Stimulated activated CD4-positive, alpha-beta T cell treated with anti-CD3 and anti-CD28 coated beads, TNF-alpha, amount 100 ng/mL, for 4 hours (primary cell): ENCODE measurements at places on chromosomes 4 and X.

- DNase-seq, result peak; percentile 9
Measured at GRCh38 chr4:98261405-98262291, 464 bp downstream of the RAP1GDS1 start.

GRCh38 chrX:27336466-27337091 is 126.6 kb downstream of the PPP4R3C start:
- no peak for DNase-seq

DNA sequence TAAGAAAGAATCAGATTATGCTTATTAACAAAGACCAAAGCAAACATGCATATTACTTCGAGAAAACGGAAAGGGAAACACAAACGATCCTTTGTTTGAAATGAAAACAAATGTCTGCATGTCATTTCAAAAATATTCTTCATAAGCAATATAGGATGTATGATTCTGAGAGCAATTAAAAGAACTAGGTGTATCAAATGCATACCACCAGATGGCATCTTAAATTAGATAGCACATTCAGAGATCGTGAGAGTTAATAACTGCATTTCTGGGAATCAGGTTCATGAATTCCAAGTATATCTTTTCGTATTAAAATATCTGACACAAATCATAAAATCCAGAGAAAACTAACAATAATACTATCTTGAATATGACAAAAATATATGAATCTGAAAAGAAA is 159.5 kb downstream of the PPP3CA start:
- no peak for DNase-seq

GRCh38 chr4:646460-646859 is 21.1 kb downstream of the PDE6B start:
- no peak for DNase-seq

DNA sequence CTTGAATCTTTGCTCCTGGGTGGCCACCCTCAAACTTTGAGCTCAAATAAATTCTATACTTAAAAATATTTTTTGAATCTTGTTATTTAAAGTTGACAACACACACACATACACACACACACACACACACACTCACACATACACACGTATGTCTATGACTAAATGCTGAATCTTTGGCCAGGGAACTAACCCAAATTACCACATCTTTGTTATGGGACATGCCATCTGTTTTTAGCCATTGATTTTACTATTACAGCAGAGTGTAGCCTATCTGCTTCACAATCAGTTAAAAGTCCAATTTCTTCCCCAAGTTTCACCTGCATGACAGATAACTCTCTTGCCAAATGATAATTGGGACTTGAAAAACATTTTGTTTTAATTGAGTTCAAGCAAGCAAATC is 45.0 kb upstream of the USP46 start:
- DNase-seq, result no peak

- DNase-seq, result no peak
Measured at GRCh38 chrX:46144566-46144965, 400.7 kb downstream of the ZNF674 start.

DNA sequence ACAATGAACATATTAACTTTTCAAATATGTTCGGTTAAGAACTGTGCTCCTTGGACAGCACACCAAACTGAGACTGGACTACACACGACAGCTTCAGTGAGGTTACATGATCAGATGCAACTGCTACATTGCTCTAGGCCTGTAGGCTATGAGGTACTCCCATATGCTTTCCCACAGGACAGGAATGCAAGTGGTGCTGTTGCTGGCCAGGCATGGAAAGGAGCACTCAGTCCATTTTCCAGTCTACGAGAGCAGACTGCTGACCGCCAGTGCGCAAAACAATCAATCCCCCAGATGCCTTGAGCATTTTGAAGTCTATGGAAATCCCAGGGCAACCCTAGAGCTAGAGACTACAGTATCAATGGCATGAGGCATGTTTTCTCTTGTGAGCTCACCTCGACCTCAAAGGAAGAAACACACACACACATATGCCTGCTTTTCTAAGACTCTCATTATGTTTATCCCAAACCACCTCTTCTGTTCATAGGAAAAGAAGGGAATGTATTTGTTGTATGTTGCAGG is 70.8 kb upstream of the SPP1 start:
- no peak for DNase-seq

- DNase-seq, result no peak
Measured at GRCh38 chrX:150683536-150684146, 9.6 kb upstream of the MTMR1 start.

DNA sequence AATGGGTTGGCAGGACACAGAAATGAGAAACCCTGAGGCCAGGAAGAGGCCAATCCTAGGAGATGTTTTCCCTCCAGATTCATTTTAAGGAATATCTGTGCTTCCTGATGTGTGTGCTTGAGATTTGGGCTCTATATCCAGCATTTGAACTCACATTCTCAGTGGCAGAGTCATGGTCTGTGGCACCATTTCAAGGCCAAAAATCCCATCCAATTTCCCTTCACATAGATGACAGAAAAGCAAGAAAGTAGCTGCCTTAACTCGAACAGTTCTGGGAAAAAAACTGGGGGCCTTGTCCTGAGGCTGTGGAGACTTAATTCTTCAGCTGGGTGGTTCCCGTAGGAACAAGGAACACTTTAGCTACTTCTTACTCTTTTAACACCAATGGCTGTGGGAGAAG is 27.4 kb downstream of the TAF7L start:
- DNase-seq, result no peak

DNA sequence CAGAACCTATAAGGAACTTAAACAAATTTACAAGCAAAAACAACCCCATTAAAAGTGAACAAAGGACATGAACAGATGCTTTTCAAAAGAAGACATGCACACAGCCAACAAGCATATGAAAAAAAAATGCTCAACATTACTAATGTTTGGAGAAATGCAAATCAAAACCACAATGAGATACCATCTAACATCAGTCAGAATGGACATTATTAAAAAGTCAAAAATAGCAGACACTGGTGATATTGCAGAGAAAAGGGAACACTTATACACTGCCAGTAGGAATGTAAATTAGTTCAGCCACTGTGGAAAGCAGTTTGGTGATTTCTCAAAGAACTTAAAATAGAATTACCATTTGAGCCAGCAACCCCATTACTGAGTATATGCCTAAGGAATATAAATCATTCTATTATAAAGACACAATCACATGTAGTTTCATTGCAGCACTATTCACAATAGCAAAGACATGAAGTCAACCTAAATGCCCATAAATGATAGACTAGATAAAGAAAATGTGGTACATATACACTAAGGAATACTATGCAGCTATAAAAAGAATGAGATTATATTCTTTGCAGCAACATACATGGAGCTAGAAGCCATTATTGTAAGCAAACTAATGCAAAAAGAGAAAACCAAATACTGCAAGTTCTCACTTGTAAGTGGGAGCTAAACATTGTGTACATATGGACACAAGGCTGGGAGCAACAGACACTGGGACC is 1509.4 kb downstream of the TECRL start:
- DNase-seq, result no peak

DNA sequence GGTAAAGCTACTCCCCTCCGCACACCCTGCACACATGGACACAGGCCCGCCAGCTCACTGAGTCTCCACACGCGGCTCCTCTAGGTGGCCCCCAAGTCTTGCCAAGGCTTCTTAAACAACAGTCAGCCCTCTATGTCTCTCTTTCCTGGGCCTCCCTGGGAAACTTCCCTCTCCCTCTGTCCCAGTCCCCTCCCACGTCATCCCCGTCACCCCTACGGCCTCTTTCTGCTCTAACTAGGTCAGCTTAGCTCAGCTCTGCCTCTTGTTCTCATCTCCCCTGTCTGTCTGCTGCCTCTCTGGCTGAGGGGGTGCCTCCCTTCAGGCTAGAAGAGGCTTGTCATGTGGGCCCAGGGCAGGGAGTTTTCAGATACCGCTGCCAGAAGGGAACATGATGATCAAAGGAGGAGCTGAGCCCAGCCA is 38.8 kb downstream of the SEPTIN6 start:
- no peak for DNase-seq

GRCh38 chrX:38170556-38170955 is 50.1 kb downstream of the SRPX start:
- DNase-seq, result no peak

GRCh38 chrX:55524487-55524886 is 34.8 kb upstream of the USP51 start:
- DNase-seq, result no peak

GRCh38 chr4:5650040-5650439 is 58.3 kb downstream of the EVC2 start:
- no peak for DNase-seq

DNA sequence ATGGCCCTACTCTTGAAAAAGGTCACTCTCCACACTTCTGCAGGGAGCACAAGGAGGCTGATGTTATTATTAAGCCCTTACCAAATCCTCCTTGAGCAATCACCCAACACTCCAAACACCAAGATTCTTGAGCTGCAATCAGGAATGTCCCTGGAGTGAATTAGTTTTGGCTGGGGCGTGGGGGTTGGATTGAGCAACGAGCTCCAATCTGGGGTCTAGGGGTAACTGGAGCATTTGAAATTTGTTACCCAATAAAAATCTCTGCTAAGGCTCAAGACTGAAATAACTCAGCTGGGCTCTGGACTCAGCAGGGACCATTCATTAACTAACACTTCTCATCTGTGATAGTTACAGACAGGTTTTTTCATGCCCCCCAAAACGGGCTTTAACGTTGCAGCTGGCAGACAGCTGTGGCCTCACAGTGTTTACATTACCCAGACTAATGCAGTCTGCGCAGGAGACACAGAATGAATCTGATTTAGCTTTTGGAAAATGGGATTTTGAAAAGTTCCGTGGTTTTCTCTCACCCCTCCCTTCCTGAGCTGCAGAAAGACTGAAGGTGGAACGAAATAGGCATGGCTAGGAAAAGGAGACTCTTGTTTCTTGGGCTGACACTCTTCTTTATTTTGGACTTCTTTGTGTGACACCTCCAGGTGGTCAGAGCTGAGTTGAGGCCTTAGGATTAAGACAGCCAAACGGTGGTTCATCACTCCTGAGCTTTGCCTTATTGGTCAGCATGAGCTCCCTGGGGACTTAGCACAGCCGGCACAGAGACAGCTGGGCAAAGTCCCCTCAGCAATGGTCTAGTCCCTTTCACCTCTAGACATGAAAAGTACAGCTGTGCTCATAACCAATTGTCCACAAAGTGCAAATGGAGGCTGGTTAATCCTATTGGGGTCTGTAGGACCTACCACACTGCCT is 26.6 kb downstream of the PLAC1 start:
- DNase-seq, result no peak

GRCh38 chrX:44889824-44890223 is 16.8 kb downstream of the KDM6A start:
- DNase-seq, result no peak

DNA sequence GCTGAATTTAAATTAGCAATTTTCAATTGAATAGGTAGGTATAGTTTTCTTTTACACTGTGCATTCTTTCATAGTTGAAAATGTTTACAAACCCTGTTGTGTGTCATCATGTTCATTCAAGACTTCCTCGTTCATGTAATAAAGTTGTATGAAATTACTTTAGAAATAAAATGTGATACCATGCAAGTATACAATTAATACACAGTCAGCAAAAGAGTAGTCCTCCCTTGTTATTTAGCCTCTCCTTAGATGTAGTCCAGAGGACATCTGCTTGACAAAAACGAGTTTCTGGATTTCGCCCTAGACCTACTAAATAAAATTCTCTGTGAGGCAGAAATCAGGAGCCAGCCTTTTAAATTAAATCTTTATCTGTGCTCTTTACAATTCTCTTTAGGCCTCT is 231.6 kb downstream of the CXXC4 start:
- no peak for DNase-seq

GRCh38 chrX:40105835-40106675 is 8.3 kb upstream of the BCOR start:
- peak; percentile 59 for DNase-seq

DNA sequence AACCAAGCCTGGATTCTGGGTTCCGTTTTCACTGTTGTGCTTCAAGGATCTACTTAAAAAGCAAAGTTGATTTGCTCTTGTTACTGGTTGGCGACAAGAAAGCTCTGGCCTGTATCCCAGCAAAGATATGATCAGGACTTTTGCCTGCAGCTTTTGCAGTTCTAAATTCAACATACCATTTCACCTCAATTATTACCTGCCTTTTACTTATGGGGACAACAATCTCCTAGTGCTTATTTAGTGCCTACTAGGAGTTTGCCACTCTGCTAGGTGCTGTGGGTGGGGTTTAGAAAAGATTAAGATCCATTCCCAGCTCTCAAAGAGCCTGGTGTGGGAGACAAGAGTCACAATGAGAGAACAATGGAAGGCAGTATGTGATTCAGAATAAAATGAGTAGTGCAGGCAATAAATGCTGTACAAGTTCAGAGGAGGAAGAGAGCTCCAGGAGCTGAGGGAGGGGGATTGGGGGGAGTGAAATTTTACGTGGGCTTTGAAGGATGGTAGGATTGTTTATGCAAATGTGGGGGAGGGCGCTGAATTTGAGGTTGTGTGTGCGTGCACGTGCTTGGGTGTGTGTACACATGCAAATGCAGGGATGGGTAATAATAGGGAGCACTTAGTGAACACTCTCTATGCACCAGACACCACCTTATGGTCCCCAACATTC is 5.0 kb upstream of the TMEM164 start:
- no peak for DNase-seq

GRCh38 chr4:61198686-61199085 is 1.4 kb upstream of the ADGRL3 start:
- no peak for DNase-seq

GRCh38 chr4:85993641-85994040 is 366.2 kb downstream of the MAPK10 start:
- DNase-seq, result no peak

GRCh38 chrX:435536-436122 is 48.9 kb upstream of the PPP2R3B start:
- DNase-seq, result no peak

DNA sequence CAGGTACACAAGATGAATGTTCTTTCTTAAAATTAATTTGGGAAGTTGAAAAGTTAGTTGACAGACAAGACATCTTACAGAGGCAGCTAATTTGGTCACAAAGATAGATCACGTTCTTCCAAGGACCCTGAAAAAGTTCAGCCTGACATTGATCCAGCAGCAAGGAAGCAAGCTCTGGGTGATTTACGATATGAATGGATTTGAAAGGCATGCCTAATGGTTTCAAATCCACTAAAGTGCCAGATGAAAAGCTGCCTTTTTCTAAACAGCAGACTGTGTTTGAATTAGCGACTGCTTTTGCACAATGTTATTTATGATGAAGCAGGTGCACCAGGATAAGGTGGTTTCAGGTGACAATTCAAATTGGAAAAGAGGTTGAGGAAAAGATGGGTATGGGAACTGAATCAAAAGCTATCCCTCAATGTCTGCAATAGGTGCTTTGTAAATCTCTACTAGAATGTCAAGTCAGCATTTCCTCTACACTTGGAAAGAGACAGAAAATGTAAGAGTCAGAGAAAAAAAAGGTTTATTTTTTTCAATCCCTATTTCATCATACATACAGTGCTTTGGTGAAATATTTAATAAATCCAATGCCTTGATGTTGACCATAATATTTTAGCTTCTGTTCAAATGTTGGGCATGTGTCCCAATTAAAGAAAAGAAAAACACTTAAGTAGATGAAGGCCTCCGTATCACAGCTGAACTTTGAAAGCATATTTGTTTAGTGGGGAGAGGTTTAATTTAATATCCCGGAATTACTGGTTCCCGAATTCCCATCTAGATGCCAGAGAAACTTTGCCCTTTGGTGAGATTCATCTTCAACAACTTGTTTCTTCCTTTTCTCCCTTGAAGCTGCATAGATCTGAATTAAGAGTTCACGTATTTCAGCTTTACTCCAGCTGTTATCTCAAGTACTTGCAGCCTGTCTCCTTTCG is 6.0 kb downstream of the RASGEF1B start:
- DNase-seq, result no peak

- no peak for DNase-seq
Measured at GRCh38 chr4:171516694-171517093, 296.5 kb upstream of the GALNTL6 start.
